Stimulated activated CD8-positive, alpha-beta memory T cell treated with anti-CD3 and anti-CD28 coated beads, Interleukin-7, amount 100 ng/mL, for 1 hour (primary cell): ENCODE measurements at places on chromosomes 12 and 14.

- no peak for DNase-seq
Measured at GRCh38 chr12:89960011-89960507, 251.4 kb upstream of the ATP2B1 start.

GRCh38 chr14:101992708-101993107, 28.3 kb downstream of the DYNC1H1 start:
- DNase-seq = no peak

- no peak for DNase-seq
Measured at GRCh38 chr12:77925536-77926108, 94.9 kb downstream of the NAV3 start.

DNA sequence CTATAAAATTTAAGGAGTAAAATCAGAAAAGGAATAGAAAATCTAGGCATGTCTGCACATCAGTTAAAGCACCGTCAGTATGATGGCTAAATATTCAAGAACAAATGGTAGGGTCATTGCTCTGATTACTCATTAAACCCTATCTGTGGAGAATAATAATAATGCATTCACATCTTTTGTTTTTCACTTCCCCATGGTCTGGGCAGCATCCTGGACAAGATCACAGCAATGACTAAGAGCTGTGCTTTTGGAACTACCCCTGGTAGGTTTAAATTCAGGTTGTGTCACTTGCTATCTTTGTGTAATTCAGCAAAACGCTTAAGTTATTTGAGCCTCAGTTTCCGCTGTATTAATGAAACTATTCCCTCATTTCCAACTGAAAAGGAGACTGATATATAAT, 33.1 kb downstream of the C12orf42 start:
- DNase-seq = no peak

- no peak for DNase-seq
Measured at GRCh38 chr14:74647678-74648461, 35.8 kb upstream of the LTBP2 start.

DNA sequence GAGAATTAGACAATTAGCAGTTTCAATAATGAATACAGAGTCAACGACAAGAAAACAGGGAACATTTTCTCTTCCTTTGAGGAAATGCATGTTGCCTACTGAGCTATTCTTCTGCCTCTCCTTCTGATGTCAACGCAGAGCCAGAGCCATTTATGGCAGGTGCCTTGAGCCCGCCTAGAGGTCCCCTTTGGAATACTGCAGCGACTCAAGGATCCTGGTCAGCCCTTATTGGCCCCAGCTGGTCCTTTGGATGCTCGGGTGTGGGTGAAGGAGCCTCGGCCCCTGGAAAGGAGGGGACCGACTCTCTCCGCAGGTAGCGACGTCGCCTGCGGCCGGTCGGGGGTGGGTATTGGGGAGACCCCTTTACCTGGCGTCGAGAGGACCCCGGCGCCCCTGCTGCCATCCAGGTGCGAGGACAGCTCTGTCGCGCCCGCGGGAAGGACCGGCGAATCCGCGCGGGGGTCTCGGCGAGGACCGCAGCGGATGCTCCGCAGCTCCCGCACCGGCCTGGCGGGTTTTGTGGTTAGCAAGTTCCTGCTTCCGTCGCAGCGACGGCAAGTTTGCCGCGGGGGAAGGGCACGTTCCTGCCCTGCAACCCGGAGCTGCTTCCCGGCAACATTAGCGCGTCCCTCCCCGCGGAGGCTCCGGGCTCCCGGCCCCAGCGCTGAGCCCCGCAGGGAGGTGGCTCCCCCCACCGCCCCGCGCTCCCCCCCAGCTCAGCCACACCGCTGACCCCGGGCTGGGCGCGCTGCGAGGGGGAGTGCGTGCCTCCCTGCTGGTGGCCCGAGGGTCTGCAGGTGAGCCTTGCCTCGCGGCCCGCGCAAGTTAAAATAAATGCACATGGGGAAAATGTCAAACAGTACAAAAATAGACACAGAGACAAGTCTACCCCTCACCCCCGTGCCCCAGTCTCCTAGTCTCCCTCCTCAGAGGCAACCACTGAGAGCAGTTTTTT, at the start of gene MANSC1:
TSS of gene MANSC1 (minus strand) at position 532 of the 955 bp plus-strand sequence. CDS start 6,928 bp downstream, outside the sequence.
- DNase-seq = peak; percentile 2

- no peak for DNase-seq
Measured at GRCh38 chr12:111277570-111277969, 91.3 kb downstream of the PHETA1 start.

GRCh38 chr12:29781188-29781587, 2.6 kb downstream of the TMTC1 start:
- DNase-seq = no peak

- DNase-seq = no peak
Measured at GRCh38 chr12:94435511-94435927, 24.1 kb downstream of the CEP83 start.

- no peak for DNase-seq
Measured at GRCh38 chr12:97288531-97288930, 174.1 kb upstream of the RMST start.
